SK-N-SH treated with all-trans-retinoic acid at 6 μM for 48 hours (cell line): ENCODE measurements at places on chromosomes 5 and 9.

DNA sequence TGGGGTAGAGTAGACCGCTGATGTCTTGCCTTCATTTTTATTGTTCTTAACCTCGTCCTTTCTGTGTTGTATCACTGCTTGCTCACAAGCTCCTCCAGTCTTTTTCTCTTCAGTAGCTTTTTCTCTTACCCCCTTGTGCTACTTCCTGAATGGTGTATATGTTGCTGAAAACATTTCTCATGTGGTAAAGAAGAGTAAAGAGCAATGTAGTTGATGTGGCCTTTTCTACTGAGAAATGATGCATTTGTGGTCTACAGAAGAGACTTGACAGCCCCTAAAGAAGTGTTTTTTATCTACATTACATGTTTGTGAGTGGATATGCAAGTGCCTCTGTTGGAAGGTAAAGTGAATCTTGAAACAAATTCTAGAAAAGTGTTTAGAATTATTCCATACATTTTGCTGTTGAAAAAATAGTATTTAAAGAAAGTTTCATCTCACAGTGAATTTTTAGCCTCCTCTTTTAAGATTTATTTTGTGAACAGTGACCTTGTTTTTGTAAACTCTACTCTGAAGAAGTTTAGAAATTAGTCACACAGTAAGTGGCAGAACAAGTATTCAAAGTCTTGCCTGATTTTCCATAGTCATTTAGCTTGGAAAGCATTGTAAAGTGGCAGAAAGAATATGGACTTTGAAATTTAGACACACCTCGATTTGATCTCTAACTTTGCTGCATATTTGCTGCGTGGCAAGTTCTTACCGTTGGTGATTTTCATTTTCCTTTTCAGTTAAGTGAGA lies 17.4 kb downstream of the CDC42SE2 start:
- no peak for ATAC-seq

DNA sequence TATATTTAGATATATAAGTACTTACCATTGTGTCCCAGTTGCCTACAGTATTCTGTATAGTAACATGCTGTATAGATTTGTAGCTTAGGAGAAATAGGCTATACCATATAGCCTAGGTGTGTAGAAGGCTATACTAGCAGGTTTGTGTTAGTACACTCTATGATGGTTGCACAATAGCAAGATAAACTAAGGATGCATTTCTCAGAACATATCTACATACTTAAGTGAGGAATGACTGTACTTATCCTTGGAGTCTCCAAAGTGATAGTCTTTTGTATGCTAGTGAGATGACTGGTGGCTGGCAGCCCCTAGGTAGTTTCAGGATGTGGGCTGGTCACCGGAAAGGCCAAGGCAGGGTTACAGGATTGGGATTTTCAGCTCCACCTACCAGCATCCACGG lies 208.7 kb downstream of the ARHGEF28 start:
- ATAC-seq = no peak

GRCh38 chr5:41087461-41087860 lies 16.3 kb upstream of the MROH2B start:
- no peak for ATAC-seq

- no peak for ATAC-seq
Observed at GRCh38 chr9:113653746-113654604, 190.4 kb downstream of the RGS3 start.

- no peak for ATAC-seq
Observed at GRCh38 chr5:68196876-68197275, 18.7 kb upstream of the PIK3R1 start.

GRCh38 chr9:34089311-34089710 lies 37.2 kb downstream of the DCAF12 start:
- ATAC-seq = no peak
